Right lobe of liver (tissue), 6 donors: ENCODE measurements at places on chromosomes 6 and 20. TPM values are rescaled to one million over a fixed set of nuclear protein-coding genes. Genes with fewer than 3 reads are reported as not detected.

DNA sequence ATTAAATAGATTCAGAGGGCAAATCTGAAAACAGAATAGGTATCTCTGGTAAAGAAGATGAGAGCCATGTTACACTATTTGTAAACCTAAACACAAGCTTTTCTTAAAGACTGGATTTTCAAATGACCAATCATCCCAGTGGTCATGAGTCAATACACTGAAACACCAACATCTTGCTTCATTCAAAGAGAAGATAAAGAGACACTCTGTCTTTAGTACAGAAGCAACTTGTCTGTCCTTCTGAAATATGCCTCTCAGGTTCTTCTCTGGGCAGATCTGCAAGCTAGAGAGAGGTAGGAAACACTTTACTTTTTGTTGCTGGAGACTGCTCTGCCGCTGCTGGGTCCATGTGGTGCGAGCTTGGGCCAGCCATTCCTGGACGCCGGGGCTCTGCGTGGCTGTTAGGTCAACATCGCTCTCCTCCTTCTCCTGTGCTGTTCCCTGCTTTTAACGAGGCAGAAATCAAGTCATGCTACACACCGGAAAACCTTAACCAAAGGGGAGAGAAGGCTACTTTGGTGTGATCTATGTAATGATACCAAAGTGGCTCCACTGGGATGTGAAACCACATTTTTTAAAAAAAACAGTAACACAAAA is 368.2 kb downstream of the SYNE1 start:
- DNase-seq, result no peak
- H3K4me1 ChIP-seq, result no peaks in the 10 kb centered on the region
- no peak overlapping the region for H3K4me3 ChIP-seq
- no peaks in the 10 kb centered on the region for H3K27me3 ChIP-seq

DNA sequence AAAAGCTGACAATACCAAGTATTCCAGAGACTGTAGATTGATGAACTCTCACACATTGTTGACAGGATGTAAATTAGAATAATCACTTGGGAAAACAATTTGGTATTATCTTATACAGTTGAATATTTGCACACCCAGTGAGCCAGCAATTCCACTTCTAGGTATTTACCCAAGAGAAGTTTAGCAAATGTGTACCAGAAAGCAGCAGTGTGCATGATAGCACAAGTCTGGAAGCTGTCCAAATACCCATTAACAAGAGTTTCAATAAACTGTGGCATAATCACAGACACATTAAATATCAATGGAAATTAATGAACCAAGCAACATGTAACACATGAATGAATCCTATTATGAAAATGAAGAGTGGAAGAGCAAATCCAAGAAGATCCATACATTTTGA is 233.6 kb downstream of the TPBG start:
- H3K36me3 ChIP-seq, result no peaks in the 10 kb centered on the region
- no peak overlapping the region for H3K4me3 ChIP-seq
- H3K4me1 ChIP-seq, result no peaks in the 10 kb centered on the region
- no peaks in the 10 kb centered on the region for H3K27me3 ChIP-seq
- H3K27ac ChIP-seq, result no peak overlapping the region

GRCh38 chr20:38216201-38216600 is 44.3 kb downstream of the KIAA1755 start:
- no peaks in the 10 kb centered on the region for H3K4me1 ChIP-seq
- H3K36me3 ChIP-seq, result no peaks in the 10 kb centered on the region
- no peak overlapping the region for H3K4me3 ChIP-seq
- H3K27me3 ChIP-seq, result no peaks in the 10 kb centered on the region
- no peak for DNase-seq

DNA sequence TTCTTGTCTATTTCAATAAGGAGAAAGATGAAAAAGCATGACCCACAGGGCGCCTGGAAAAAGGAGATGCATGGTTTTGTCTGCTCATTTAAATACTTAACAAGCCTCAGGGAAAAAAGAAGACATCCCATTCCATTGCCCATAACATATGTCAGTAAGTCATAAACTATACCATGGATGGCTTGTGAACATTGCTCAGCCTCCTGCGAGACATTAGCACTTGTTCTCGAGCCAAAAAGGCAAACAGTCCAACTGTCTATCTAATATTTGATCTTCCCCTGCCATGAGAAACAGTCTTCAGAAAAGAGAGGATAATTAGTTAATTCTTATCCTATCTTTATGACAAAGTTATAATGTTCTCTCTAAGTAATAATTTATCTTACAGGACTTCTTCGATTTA is 527.4 kb downstream of the HACE1 start:
- no peaks in the 10 kb centered on the region for H3K4me1 ChIP-seq
- no peak for DNase-seq
- H3K27me3 ChIP-seq, result no peaks in the 10 kb centered on the region
- no peaks in the 10 kb centered on the region for H3K36me3 ChIP-seq
- H3K4me3 ChIP-seq, result no peak overlapping the region

- no peaks in the 10 kb centered on the region for H3K36me3 ChIP-seq
- DNase-seq, result no peak
- H3K4me3 ChIP-seq, result no peak overlapping the region
- no peaks in the 10 kb centered on the region for H3K4me1 ChIP-seq
- no peak overlapping the region for H3K27ac ChIP-seq
Observed at GRCh38 chr6:167058261-167058660, 59.1 kb downstream of the CEP43 start.

The APOBEC2 gene
- not detected for total RNA-seq

GRCh38 chr6:551405-551804 is 105.5 kb downstream of the HUS1B start:
- no peak for DNase-seq
- no peaks in the 10 kb centered on the region for H3K36me3 ChIP-seq
- no peaks in the 10 kb centered on the region for H3K27me3 ChIP-seq
- H3K4me3 ChIP-seq, result no peak overlapping the region
- no peaks in the 10 kb centered on the region for H3K4me1 ChIP-seq

The ACTL10 gene
- total RNA-seq, result 0.69 TPM

The TCF21 gene
- total RNA-seq, result 0.68 TPM

GRCh38 chr6:129744201-129744879 is 34.4 kb upstream of the ARHGAP18 start:
- DNase-seq, result no peak
- no peaks in the 10 kb centered on the region for H3K27me3 ChIP-seq
- H3K27ac ChIP-seq, result no peak overlapping the region
- H3K36me3 ChIP-seq, result no peaks in the 10 kb centered on the region

DNA sequence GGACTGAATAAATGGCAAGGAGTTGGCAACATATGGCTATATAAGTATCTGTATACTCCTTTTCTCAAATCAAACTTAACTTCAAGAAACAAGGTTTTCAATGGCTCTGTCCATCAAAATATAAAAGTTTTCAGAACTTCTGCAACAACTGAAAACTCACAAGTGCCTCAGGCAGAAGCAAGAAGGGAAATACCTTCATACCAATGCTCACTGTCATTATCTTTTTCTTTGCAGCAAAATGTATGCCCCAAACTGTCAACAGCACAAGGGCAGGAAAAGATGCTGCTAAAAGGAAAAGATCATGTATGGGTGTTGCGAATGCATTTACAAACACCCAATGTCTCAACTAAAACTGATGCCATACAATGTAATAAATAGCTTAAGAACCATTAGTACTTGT is 45.9 kb downstream of the PTPRK start:
- no peak overlapping the region for H3K4me3 ChIP-seq
- H3K27ac ChIP-seq, result no peak overlapping the region
- no peaks in the 10 kb centered on the region for H3K27me3 ChIP-seq
- DNase-seq, result no peak
- no peaks in the 10 kb centered on the region for H3K36me3 ChIP-seq
- H3K4me1 ChIP-seq, result peaks cover 11% of the 10 kb centered on the region

GRCh38 chr6:154888421-154889295 is 106.5 kb upstream of the TIAM2 start:
- no peak for DNase-seq
- H3K4me1 ChIP-seq, result peaks cover 16% of the 10 kb centered on the region
- H3K27me3 ChIP-seq, result no peaks in the 10 kb centered on the region
- H3K36me3 ChIP-seq, result no peaks in the 10 kb centered on the region

The OCSTAMP gene
- total RNA-seq, result not detected
